ENCODE measurements at places on chromosomes 7 and 10.

- no peak for DNase-seq
Measured at GRCh38 chr7:8052824-8053223, 84.2 kb downstream of the GLCCI1 start.

DNA sequence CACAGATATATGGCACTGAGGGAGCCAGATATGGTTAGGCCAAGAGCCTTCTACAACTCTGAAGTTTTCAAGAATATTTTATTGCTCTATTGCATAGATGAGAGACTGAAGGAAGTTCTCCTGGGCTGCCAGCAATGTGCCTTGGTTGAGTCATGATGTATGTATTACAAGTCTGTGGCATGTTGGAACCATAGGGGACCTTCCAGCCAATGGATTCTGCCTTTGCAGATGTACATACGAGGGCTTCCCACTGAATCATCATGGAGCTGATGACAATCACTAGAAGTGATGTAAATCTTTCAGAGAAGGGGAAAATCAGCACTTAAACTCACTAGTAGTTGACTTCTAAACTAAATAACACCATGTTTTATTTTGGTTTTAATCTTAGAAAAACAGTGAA is 419.5 kb downstream of the PHTF2 start:
- DNase-seq = no peak

DNA sequence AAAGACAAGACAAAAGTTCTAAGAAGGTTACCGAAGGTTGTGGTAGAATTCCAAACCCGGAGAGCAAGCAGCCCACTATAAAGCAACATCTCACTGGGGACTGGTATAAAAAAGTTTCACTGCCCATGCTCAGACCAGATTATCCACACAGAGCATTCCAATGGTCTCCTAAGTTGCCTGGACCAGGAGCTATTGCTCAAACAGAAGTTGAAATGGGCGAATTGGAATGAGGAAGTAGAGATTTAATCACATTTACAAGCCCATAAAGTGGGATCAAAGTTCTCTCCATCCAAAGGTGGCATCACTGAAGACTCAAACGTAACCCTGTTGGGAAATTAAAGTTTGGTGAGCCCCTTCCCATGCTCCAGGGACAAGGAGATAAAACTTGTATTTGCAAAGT is 19.8 kb downstream of the OR2F1 start:
- DNase-seq = no peak

DNA sequence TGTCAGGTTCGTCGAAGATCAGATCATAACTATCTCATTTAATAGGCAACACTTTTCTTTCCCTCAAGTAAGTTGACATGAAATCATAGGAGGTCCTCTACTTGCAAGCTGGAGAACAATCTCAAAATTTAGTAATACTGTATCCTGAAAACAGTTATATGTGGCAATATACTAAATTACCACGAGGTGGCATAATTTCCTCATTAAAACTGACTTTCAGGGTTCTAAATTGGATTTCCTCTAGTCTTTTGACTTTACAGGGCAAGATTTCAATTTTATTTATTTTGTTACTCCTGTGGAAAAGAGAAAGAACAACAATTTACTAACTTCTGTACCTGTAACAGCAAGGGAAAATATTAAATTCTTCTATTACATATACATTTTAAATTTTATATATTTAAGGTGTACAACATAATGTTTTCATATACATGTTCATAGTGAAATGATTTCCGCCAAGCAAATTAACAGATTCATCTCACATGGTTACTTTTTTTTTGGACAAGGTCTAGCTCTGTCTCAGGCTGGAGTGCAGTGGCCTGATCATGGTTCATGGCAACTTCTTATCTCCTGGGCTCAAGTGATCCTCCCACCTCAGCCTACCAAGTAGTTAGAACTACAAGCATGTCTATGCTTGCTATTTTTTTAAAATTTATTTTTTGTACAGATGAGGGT is 53.4 kb upstream of the CYP2C18 start:
- DNase-seq = no peak

GRCh38 chr10:64206409-64206808 is 685.2 kb downstream of the REEP3 start:
- no peak for DNase-seq

DNA sequence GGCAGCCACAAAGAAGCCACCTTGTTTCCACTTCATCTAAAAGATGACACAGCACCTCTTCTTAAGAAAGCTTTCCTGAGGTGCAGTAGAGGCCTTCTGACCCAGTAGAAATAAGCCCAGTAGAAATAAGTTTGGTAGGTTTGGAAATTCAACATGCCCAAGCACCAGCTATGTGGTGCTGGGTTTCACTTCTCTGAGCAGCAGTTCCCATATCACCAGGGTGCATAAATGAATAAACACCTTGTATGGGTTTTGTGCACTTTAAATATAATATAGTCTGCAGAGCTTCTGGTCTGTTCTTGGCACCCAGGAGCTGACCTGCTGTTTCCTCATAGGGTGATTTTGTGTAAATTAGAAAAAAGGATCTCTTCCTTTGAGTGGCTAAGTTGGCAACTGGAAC is 492.4 kb upstream of the SORCS1 start:
- no peak for DNase-seq

DNA sequence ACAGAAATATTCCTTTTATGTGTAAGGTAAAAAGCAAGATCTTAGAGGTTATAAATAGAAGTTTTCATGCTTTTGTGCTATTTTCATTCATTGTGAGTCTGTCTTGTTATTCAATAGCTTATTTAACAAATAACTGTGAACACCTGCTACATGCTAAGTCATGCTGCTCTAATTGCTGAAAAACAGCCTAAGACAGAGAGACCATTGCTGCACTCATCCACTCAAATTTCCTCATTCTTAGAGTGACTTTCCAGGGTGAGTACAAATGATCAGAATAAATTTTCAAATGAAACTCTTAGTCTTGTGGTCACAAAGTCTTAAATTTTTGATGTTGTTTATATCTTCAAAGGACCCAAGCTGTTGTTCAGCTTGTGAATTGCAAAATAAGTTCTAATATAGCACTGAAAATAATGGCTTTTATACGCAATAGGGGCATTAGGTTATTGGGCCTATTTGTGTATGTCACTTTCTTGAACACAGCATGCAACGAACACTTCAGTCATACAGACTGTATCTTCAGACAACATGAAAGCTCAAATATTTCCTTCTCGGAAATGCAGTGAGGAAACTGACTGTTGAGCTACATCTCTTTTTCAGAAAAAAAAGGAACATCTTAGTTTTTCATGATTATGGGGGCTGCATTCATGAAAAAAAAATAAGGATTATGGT is 247.9 kb upstream of the PCDH15 start:
- no peak for DNase-seq

DNA sequence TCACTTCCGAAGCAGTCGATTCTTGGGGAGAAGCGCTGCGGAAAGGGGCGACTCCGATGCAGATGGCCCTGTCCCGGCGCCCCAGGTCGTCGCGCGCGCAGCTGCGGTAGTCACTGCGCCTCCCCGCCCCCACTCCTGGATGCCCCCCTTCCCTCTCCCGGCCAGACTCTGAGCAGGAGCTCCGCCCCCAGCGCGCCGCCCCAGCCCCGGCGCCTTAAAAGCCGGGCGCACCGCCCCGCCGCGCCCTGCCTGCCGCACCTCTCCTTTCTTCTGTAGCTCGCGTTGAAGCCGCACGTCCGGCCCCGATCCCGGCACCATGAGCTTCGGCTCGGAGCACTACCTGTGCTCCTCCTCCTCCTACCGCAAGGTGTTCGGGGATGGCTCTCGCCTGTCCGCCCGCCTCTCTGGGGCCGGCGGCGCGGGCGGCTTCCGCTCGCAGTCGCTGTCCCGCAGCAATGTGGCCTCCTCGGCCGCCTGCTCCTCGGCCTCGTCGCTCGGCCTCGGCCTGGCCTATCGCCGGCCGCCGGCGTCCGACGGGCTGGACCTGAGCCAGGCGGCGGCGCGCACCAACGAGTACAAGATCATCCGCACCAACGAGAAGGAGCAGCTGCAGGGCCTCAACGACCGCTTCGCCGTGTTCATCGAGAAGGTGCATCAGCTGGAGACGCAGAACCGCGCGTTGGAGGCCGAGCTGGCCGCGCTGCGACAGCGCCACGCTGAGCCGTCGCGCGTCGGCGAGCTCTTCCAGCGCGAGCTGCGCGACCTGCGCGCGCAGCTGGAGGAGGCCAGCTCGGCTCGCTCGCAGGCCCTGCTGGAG is at the start of gene INA:
TSS of gene INA (plus strand) at position 243 of the 817 bp plus-strand sequence. CDS start at position 317, 74 bp downstream.
- peak; percentile 21 for DNase-seq

- DNase-seq = no peak
Measured at GRCh38 chr10:69643779-69644657, 14.0 kb downstream of the FAM241B start.

- DNase-seq = no peak
Measured at GRCh38 chr7:12800486-12800885, 113.1 kb downstream of the ARL4A start.

- DNase-seq = no peak
Measured at GRCh38 chr7:71411475-71411874, 279.5 kb downstream of the GALNT17 start.
